Activated CD4-positive, CD25-positive, alpha-beta regulatory T cell treated with anti-CD3 and anti-CD28 coated beads, Interleukin-2, amount 50 U/mL, for 24 hours (primary cell): ENCODE measurements at places on chromosomes 1 and 21.
A peak's percentile ranks its signal among the peaks of the same experiment; 100 is the strongest.

- ATAC-seq: no peak
Measured at GRCh38 chr1:12618661-12618964, 603 bp upstream of the DHRS3 start.

- no peak for ATAC-seq
Measured at GRCh38 chr1:245800901-245801605, 646.3 kb downstream of the KIF26B start.

GRCh38 chr1:21468599-21468998, 28.7 kb downstream of the NBPF3 start:
- ATAC-seq: no peak

DNA sequence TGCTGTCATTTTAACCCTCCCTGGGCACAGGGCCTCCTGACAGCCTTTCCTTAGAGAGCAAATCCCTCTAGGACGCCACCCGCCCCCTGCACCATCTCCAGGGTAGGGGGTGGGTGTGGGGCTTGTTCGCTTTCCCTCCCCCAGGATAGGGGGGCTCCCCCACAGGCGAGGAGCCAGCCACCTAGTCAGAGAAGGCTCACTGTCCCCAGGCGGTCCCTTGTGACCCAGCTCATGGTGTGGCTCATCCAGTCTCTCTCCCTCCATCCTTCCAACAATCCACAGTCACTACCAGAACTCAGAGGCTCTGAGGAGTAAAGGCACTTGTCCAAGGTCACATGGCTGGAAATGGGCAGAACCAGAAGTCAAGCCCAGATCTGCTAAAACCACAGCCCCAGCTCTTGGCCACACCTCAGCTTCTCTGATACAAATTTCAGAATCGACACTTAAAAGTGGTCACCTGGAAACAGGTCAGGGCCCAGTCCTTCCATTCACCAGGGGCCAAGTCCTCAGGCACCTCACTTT, 89.8 kb downstream of the MRPL37 start:
- no peak for ATAC-seq

- peak; percentile 83 for ATAC-seq
Measured at GRCh38 chr21:34579411-34579810, 35.5 kb downstream of the RCAN1 start.

- ATAC-seq: no peak
Measured at GRCh38 chr1:14873677-14874076, 275.2 kb downstream of the KAZN start.

- ATAC-seq: no peak
Measured at GRCh38 chr1:31624731-31625514, 7.4 kb downstream of the HCRTR1 start.

DNA sequence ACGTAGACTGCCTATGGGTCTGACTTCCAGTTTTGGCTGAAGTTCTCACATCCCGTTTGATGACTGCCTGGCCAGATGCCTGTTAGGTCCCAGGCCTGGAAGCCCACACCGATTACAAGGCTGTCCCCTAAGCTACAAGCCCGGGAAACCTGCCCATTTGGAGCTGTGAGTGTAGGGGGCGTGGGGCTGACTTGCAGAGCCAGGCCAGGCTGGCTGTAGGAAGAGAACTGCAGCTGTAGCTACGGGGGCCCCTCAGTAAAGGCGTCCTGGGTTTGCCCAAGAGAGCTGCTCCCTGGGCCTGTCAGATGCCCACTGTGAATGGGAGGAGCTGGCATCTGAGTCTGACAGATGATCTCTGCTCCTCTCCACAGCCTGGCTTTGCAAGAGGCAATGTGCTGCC, 199.7 kb downstream of the CAMTA1 start:
- no peak for ATAC-seq

DNA sequence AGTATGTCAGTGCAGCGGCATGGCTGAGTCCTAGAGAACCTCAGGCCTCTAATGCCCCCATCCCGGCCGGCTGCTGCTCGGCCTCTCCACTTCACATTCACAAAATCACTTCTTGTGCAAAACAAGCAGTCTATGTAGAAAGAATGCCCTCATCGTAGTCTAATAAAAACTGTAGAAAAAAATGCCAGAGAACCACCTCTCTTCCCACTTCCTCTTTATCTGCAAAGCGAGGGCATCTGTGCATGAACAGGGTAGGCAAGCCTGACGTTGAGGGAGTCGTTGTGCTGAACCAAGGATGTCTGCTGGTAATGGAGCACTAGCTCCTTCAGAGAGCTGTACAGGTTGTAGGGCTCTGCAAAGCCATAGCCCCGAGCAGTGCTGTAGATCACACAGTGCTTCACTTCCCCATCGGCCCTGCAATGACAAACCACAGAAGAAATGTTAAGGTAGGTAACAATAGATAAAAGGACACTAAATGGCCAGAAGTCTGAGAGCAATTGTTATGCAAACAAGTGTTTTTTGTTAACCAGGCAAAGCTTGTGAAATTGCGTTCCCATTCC, 88.9 kb downstream of the PIK3R3 start:
- no peak for ATAC-seq

- no peak for ATAC-seq
Measured at GRCh38 chr1:14941864-14942263, 211.7 kb upstream of the TMEM51 start.

GRCh38 chr1:207762622-207763021, 10.8 kb downstream of the CD46 start:
- ATAC-seq: no peak

DNA sequence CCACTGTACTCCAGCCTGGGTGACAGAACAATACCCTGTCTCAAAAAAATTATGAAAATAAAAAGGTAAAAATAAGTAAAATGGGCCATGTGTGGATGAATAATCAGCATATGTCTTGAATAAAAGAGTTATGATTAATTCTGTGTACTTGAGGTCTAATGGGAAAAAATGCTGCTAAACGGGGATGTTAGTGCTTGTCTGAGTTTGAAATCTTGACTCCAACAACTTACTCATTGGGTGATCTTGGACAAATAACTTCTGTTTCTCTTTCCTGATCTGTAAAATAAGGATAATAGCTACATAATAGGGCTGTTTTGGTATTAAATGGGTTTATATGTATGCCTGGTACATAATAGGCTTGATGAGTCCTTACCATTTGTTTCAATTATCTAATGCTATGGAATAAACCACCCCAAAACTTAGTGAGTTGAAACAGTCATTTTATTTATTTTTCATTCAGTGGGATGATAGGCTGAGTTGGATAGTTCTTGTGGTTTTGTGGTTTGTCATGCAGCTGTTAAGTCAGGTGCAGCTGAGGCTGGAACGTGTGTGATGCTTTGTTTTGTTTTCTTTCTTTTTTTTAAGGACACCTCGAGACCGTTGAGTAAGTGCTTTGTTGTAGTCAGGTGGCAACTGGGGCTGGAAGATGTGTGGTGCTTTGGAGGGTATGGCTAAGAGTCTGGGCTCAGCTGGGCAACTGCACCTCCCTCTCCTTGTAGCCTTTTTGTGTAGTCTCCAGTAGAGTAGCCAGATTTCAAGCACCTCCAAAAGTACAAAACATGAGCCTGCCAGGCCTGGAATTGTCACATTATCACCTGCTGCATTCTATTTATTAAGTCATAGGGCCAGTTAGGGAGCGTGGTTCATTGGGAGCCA, 4.9 kb downstream of the MDM4 start:
- ATAC-seq: peak; percentile 60

- no peak for ATAC-seq
Measured at GRCh38 chr1:72278461-72278860, 3.9 kb downstream of the NEGR1 start.

DNA sequence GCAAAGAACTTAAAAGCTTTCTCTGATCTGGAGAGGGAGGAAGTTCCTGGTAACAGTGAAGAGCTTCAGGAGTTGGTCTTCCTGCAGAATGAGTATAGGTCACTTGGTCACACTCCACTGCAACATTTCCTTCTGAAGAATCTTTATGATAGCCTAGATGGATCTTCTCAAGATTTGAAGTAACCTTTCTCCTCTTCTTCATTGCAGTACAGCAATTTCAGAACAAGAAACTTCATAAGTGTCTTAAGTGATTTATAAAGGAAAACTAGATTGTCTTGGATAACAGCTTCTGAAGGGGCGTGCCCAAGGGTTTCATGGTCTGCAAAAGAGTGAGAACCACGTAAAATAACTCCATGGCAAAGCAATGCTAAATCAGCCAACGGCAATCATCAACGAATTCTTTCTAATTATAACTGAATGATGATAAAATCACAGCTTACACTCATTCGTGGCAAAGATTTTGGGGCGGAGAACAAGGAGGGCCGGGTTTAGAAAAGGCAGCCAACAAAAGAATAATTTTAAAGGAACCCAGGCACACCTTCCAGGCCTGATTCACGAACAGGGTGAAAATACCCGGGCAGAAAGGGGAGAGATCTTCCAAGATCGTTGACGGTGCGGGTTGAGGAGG, 53.9 kb upstream of the ASPM start:
- peak; percentile 19 for ATAC-seq

DNA sequence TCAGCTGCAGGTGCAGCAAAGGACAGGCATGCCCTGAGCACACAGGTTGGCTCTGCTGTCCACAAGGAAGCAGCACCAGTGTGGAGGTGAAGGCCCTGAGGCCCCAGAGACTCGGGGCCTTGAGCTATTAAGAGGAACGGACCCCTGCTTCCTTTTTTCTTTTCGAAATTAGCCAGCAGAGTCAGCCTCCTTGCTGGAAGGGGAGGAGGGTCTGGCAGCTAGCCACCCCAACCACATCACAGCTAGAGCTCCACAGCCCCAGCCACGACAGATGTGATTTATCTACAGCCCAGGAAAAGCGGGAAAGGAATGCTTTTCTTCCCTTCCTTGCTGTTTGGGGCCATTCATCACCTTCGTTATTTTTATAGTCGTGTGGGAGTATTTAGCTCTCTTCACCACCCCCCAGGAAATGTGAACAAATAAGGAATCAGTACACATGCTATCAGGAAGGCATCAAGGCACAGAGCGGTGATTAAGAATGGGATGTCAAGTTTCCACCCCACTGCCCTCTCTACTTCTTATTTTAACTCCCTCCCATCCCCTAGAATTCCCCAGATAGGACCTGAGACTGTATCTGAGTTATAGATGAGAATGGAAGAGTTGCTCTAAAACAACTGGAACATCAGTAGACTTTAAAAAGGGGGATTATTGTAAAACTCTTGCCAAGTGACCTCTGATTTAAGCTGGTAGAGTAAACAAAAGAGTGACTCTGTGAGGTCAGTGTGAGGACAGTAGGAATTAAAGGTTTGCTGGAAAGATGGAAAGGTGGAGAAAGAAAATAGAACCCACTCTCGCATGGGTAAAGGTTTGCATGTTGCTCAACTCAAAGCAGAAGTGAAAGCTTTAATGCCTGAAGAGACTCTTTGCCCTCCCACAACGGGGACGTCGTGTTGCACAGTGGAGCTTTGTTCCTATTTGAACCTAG, 224.7 kb upstream of the GJB5 start:
- no peak for ATAC-seq

DNA sequence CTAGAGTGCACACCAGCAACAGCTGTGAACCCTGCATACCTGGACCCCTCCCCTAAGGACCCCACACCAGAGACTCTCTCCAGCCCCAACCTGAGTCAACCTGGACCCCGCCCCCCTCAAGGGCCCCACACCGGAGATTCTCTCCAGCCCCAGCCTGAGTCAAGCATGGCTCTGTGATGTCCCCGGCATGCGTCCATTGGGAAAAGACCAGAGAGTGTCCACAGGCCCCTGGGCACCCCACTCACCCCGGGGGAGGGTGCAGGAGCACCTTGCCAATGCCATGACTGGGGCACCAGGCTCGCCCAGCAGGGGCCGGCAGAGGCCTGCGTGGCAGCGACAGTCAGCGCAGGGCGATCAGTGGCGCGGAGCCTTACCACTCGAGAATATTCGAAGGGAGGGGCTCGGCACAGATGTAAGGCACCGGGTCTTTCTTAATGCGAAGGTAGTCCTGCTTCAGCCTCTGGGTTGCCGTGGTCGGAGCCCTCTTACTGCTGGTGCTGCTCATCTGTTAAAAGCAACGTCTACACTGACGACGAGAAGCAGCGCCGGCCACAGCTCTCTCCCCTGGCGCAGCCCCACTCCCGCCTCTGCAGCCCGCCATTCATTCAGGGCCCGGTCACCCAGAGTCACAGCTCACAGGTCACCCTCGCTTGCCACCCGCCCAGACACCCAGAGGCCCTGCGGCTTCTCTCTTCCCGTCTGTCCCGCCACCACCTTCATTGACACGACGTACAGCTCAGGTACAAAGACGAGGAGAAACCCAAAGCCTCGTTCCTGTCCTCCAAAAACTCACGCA, 6.0 kb downstream of the UBE2J2 start:
- no peak for ATAC-seq

DNA sequence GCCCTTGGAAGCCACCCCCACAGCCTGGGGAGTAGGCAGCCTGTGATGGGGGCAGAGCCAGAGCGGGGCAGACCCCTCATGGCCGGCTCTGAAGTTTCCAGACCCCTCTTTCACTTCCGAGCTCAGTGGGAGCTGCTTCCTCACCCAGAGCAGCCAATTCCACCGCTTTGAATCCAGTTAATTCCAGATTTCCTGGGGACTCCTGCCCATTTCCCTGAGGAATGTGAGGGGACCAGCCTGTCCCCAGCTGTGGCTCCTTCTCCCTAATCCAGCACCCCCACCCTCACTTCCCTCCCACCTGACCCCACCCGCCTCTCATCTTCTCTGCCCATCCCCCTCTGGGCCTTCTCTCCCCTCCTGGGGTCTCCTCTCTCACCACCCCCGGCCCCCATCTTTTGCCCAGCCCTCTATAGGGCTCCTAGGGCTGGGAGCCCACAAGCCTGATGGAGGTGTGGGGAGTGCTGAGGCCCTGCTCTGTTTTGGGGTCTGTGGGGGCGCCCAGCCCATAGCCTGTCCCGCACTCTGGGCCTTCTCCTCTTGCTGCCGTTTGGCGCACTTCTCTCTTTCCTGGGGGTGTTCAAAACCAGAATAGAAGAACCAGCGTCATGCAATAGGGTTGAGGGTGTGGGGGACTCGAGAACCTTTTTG, 26.2 kb upstream of the TNFRSF1B start:
- ATAC-seq: no peak

- no peak for ATAC-seq
Measured at GRCh38 chr1:225816643-225817538, 7.0 kb downstream of the EPHX1 start.

DNA sequence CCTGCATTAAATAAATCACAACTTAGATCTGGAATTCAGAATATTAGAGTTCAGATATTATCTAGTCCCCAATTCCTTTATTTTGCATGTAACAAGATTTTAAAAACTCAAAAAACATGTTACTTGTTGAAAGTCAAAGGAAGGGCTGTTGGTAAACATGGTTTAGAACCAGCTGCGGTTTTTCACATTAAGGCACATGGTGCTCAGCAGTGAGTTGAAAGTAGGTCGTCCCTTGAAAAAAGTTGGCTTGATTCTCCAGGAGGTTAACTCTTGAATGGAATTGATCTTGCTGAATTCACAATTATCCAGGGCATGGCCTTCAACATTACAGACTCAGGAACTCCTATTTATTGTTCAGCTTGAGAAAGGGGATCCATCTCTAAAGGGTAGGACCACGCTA, 277.1 kb upstream of the DUSP10 start:
- no peak for ATAC-seq

GRCh38 chr1:110243574-110243973, 33.5 kb downstream of the KCNC4 start:
- peak; percentile 17 for ATAC-seq

- peak; percentile 35 for ATAC-seq
Measured at GRCh38 chr21:32257962-32258785, 20.7 kb downstream of the MIS18A start.

GRCh38 chr21:17512253-17513213, at the start of gene CXADR:
TSS of gene CXADR (plus strand) at chr21:17513043. CDS start at chr21:17513130, 87 bp downstream.
- ATAC-seq: peak; percentile 89

GRCh38 chr1:227065311-227065710, 125.2 kb downstream of the COQ8A start:
- ATAC-seq: no peak

GRCh38 chr1:179082333-179082998, 596 bp downstream of the TOR3A start:
- peak; percentile 26 for ATAC-seq
